Left lung (tissue), 14 donors: ENCODE measurements at places on chromosomes 7 and 10. TPM values are rescaled to one million over a fixed set of nuclear protein-coding genes. Genes with fewer than 3 reads are reported as not detected.

DNA sequence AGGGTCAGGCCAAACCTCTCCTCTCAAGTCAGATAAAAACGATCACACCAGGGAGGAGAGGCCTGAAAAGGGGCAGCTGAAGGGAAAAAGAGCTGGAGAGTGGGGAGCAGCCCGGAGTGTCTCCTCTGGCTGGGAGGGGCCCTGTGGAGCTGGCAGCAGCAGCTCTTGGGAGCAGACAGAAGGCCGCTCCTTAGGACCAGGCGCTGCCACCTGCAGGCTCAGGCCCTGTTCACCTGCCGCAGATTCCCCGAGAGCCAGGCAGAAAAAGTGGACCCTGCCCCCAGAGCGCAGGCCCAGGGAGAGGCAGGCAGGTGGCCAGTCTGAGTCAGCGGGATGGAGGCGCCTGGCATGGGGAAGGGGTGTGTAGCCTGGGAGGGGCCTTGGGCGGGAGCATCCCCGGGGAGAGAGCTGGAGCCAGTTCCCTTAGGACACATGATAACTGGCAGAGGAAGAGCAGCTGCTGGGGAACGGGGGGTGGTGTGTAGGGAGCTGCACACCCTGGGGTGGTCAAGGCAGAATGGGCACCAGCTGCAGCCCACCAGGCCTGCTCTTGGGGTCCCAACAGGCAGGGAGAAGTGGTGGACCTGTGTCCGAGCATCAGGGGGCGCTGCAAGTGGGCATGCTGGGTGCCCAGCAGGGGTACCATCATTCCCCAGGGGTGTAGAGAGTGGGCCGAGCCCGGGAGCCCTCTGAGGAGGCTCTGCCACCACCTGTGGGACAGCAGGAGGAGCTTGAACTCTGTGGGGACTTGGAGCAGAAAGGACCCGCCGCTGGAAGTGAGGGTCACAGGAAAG is 177.2 kb upstream of the RHEB start:
- DNase-seq = peak; percentile 53

DNA sequence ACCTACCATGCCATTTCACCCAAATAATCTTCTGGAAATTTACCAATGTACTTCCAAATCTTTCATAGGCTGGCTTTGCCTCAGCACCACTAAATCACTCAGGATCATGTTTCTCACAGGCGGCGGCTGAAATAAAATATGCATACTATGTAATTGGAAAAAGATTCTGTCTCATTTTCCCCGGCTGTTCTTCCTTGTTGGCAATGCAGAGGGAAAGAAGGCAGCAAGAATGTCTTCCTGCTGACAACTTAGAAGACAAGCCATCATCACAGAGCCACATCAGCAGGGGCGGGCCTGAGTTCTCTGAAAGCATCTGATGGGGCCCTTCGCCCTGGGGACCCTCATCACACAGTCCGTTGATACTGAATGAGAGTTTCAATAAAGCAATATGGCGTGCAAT is 39.2 kb upstream of the COL1A2 start:
- no peak for DNase-seq

DNA sequence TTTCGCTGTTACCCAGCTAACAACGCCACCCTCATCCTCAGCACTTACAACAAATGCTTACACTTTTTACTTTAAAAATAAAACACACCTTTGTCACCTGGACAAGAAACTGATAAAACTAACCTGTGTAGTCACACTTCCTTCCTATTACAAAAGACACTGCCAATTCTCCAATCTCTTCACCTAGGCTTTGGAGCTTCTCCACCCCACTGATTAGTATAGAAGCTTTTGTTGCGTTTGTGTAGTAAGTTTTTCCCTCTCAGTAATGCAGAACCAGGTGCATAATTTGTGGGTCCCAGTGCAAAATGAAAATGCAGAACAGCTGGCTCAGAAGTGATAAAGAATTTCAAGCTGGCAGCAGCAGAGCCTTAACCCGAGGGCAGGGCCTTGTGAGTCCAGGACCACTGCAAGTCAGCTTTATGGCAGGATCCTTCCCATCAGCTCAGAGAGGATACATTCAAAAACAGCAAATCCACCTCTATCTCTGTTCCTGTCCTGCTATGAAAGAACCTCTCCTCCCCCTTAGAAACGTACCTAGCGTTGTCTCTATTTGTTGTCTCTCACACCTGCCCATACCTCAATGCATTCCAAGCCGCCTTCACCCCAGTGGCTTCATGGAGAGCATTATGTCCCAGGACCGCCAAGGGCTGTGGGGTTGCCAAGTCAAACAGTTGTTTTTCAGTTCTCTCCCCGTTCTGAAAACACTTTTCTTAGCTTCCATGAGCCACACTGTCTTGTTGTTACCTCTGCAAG is 40.3 kb upstream of the EGFR start:
- DNase-seq = no peak

The PILRA gene
- polyA plus RNA-seq = 6.8 TPM

- DNase-seq = no peak
Measured at GRCh38 chr7:100765250-100765649, 31.9 kb downstream of the ZAN start.

DNA sequence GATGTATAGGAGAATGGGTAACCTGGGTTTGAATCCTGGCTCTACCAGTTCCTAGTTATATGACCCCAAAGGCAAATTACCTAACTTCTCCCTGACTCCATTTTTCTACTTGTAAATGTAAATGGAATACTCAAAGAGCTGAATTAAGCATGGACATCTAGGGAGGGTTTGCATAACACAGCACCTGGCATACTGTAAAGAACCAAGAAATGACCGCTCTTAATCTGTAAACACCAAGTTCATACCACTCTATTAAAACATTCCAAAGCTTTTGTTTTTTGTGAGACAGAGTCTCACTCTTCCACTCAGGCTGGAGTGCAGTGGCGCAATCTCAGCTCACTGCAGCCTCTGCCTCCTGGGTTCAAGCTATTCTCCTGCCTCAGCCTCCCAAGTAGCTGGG is 19.6 kb downstream of the MPP7 start:
- DNase-seq = no peak

DNA sequence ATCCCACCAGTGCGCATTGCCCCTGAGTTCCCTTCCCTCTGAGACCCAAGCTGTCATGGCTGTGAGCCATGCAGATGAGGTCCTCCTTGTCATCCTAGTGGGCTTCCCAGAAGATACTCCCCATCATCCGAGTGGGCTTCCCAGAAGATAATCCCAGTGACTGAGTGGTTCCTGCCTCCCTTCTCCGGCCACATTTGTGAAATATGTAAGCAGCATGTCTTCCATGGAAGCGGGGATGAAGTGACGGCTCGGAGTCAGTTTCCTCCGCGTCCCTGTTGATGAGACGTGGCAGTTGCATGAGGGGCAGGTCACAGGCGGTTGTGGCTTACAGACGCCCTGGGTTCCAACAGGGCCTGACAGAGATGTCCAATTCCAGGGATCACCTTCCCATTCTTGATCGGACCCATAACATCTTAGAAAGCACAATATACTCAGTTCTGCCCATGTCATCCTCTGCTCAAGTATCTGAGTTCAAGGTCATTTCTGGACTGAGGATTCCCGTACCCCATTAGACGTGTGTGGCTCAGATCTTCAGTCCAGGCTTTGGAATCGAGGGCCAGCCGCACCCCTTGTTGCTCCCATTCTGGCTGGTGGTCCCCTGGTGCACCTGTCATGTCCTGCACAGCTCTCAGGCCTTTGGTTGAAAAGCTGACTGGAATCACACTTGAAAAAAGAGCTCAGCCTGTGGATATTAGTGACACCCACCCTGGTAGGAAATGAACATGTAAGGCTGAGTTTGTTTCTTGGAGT is 166.9 kb downstream of the PTPRN2 start:
- DNase-seq = no peak

The KDM7A gene
- 20.1 TPM for polyA plus RNA-seq

The CDNF gene
- polyA plus RNA-seq = 3.0 TPM

DNA sequence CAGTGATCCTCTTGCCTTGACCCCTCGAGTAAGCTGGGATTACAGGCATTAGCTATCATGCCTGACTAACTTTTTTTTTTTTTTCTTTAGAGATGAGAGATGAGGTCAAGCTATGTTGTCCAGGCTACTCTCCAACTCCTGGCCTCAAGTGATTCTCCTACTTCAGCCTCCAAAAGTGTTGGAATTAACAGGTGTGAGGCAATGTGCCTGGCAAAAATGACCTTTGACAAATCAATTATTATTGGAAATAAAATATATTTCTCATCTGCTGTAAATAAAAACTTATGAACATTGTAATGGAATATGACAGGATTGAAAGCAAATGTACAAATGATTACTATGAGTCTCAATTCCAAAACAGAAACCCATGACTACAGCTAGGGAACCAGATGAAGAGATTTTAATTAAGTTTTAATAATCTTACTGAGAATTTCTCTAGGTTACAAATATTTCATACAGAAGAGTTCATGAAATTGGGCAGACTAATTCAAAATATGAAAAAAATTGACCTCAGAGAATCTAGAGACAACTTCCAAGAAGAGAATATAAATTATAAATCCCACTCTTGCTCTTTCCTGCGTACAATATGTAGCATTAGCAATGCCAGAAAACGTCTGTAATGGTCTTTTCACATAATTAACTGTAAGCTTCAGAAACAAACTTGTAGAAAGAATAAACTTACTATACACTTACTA is 414.7 kb downstream of the DGKB start:
- no peak for DNase-seq

- no peak for DNase-seq
Measured at GRCh38 chr7:69645683-69646082, 47.4 kb downstream of the AUTS2 start.

GRCh38 chr7:127629268-127629854 is 11.4 kb upstream of the PAX4 start:
- DNase-seq = no peak

The TRIM4 gene
- 45.2 TPM for polyA plus RNA-seq

DNA sequence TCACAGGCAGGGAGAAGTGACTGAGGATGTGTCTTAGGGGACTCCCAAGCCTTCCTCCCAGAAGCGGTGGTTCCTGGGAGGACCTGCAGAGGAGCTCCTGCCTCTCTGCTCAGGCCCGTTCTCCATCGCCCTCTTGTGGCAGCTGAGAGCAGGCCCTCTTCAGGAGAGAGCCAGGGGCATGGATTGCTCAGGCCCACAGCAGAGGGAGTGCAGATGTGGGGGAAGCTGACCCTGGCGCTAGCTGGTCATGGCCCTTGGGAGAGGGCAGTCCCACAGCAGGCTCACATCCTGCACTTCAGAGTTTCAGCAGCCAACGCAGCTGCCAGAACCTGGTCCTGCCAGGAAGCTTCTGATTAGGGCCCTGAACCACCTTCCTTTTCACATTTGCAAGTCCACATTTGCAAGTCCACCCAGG is 94.8 kb upstream of the TARP start:
- DNase-seq = peak; percentile 82

The SLC16A12 gene
- polyA plus RNA-seq = 0.98 TPM

The UTF1 gene
- not detected for polyA plus RNA-seq

DNA sequence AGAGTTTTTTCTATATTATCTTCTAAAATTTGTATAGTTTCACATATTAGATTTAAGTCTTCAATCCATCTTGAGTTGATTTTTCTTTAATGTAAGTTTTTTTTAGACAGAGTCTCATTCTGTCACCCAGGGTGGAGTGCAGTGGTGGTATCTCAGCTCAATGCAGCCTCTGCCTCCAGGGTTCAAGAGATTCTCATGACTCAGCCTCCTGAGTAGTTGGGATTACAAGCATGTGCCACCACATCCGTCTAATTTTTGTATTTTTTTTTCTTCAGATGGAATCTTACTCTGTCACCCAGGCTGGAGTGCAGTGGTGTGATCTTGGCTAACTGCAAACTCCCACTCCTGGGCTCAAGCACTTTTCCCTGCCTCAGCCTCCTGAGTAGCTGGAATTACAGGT is 143.4 kb upstream of the ZNF92 start:
- no peak for DNase-seq

The PCGF6 gene
- polyA plus RNA-seq = 14.7 TPM

The AMPH gene
- polyA plus RNA-seq = 12.2 TPM

GRCh38 chr7:98211221-98211675 is at the start of gene BHLHA15:
Gene BHLHA15, plus strand, starts transcription at chr7:98211439. Its CDS starts 871 bp downstream, at chr7:98212310.
- no peak for DNase-seq

DNA sequence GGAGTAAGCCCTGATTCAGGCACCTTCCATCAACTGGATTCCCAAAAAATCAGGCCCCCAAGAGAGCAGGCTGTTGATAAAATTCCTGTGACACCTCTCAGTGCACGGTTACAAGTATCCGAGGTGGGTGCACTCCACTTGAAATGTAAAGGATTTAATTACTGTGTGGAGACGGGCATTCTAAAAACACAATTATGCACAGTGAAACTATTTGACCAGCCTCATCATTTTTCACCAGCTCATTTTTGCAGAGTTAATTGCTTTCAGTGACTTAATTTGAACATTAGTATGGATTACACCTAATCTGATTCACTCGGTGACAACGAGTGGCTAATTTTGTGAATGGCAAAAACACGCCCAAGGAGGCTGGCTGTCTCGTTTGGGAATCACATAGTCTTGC is 2.3 kb downstream of the FOXL3 start:
- no peak for DNase-seq

- no peak for DNase-seq
Measured at GRCh38 chr10:110192552-110192951, 14.9 kb upstream of the MXI1 start.

DNA sequence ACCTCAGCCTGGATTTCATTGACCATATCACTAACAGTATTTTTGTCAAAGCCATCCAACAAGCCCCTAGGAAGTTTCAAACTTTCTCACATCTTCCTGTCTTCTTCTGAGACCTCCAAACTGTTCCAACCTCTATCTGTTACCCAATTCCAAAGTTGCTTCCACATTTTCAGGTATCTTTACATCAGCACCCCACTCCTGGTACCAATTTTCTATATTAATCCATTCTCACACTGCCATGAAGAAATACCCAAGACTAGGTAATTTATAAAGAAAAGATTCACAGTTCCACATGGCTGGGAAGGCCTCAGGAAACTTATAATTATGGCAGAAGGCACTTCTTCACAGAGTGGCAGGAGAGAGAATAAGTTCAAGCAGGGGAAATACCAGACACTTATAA is 571.9 kb upstream of the PHF14 start:
- no peak for DNase-seq
